Colonic mucosa (tissue), 4 donors: ENCODE measurements at places on chromosomes 6 and 20. TPM values are rescaled to one million over a fixed set of nuclear protein-coding genes. Genes with fewer than 3 reads are reported as not detected.

DNA sequence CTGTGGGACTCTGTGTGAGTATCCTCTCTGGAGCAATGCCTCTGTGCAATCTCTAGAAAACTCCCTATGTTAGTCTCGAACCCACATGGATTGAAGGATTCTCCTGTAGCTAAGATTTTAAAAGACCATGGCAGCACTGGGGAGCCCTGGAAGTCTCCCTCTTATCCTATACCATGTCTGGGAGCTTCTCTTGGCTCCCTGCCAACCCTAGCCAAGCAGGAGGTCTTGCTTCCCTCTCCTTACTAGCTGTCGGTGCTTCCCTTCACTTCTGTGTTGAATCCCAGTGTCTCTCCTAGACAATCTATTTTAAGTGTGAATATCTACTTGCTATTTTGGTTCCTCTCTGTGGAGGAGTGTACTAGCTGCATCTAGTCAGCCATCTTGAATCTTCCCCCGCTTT is 118.8 kb upstream of the NRN1 start:
- H3K36me3 ChIP-seq, result no peaks in the 10 kb centered on the region
- H3K27me3 ChIP-seq, result no peaks in the 10 kb centered on the region
- no peaks in the 10 kb centered on the region for H3K4me1 ChIP-seq
- H3K27ac ChIP-seq, result no peak overlapping the region
- no peak for DNase-seq

DNA sequence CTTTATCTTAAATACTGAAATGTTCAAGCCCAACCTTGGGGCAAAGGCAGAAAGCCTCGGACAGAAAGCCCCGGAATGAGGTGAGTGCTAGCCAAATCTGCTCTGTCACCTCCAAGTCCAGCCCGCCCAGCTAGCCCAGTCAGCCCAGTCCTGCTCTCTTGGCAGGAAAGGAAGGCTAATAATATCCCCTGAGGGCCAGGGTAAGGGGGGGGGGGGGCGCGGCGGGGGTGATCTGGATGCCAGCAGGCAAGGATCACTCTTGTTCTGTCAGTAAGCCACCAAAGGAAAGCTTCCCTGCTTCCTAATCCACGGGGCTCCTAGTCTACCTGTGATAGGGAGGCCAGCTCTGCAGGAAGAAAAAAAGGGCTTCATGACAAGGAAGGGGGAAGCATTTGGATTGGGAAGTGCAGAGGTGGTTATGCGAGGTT is 1.1 kb downstream of the NDRG3 start:
- no peak overlapping the region for H3K27ac ChIP-seq
- peaks cover 5% of the 10 kb centered on the region for H3K4me1 ChIP-seq
- peak overlapping the region; percentile 95 for H3K4me3 ChIP-seq
- no peak for DNase-seq
- H3K36me3 ChIP-seq, result no peaks in the 10 kb centered on the region

GRCh38 chr20:10271494-10272219 is 53.0 kb downstream of the SNAP25 start:
- no peaks in the 10 kb centered on the region for H3K36me3 ChIP-seq
- no peak for DNase-seq
- no peak overlapping the region for H3K27ac ChIP-seq
- H3K4me1 ChIP-seq, result no peaks in the 10 kb centered on the region
- no peak overlapping the region for H3K4me3 ChIP-seq

- H3K27me3 ChIP-seq, result no peaks in the 10 kb centered on the region
- H3K4me3 ChIP-seq, result no peak overlapping the region
- H3K4me1 ChIP-seq, result no peaks in the 10 kb centered on the region
- no peak overlapping the region for H3K27ac ChIP-seq
- H3K36me3 ChIP-seq, result no peaks in the 10 kb centered on the region
Observed at GRCh38 chr6:98454809-98455322, 379.5 kb upstream of the POU3F2 start.

- no peaks in the 10 kb centered on the region for H3K36me3 ChIP-seq
- no peak overlapping the region for H3K4me3 ChIP-seq
- H3K27ac ChIP-seq, result no peak overlapping the region
- DNase-seq, result no peak
- H3K27me3 ChIP-seq, result no peaks in the 10 kb centered on the region
- H3K4me1 ChIP-seq, result no peaks in the 10 kb centered on the region
Observed at GRCh38 chr6:55450005-55450404, 122.7 kb downstream of the GFRAL start.

GRCh38 chr6:41579088-41579610 is 33.0 kb downstream of the FOXP4 start:
- H3K27me3 ChIP-seq, result no peaks in the 10 kb centered on the region
- H3K36me3 ChIP-seq, result no peaks in the 10 kb centered on the region
- peak; percentile 82 for DNase-seq
- H3K27ac ChIP-seq, result peak overlapping the region; percentile 55
- H3K4me1 ChIP-seq, result peaks cover 15% of the 10 kb centered on the region

DNA sequence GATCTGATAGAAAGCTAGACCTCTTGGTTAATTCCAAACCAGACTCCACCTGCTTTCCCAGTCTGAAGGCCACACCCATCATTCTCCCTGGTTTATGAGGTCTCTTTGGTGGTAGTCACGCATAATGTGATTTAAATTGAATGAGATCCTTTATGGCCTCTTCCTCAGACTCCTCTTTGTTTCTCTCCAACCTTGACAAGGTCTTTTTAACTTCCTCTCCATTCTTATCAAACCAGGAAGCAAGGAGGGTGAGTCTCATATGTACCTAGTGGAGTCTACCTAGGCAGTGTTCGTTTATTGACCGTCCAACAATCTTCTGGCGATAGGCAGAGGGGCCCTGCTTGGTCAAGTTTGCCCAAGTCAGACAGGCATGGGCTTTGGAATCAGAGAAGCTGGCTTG is 184.2 kb upstream of the LAMP5 start:
- H3K36me3 ChIP-seq, result no peaks in the 10 kb centered on the region
- H3K4me3 ChIP-seq, result no peak overlapping the region
- peak; percentile 76 for DNase-seq
- H3K27me3 ChIP-seq, result no peaks in the 10 kb centered on the region
- H3K27ac ChIP-seq, result peak overlapping the region; percentile 70
- H3K4me1 ChIP-seq, result peaks cover 3% of the 10 kb centered on the region

ABCF1 gene
- total RNA-seq, result 61.3 TPM

BTN1A1 gene
- total RNA-seq, result not detected
